ENCODE measurements at places on chromosomes 5 and 9. TPM values are rescaled to one million over a fixed set of nuclear protein-coding genes. Genes with fewer than 3 reads are reported as not detected.

- DNase-seq: no peak
Measured at GRCh38 chr5:151528153-151528552, 63.0 kb downstream of the FAT2 start.

DNA sequence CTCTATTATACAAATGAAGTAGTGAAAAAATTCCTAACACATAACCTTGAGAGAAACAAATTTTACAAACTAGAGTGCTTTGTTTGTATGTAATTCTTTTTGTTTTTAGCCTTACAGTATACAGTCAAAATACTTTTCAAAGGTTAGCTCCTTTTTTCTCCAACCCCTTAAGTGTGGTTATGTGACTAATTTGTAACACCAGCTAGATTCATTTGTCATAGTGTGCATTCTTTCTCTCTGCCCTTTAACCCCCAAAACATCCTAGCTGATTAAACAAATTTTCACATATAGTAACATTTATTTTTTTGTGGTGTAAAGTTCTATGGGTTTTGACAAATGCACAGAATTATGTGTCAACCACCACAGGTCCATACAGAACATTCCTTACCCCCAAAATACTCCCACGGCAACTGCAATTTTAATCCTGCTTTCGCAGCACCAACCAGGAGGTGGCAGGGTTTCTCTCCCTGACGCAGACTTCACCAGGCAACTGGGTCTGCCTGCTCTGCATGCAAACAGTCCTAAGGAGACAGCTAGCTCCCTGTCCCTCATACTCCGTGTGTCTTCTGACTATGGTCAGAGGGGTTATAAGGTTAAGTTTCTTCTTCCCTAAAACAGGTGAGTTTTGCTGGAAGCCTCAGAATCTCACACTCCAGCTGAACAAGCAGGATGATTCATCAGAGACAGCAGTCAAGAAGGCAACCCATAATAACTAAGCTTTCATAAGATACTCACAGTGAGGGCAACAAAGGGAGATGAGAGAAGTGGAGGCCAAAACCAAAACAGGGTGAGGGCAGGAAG lies 44.5 kb upstream of the NR5A1 start:
- DNase-seq: peak; percentile 53

Gene RGMB
- total RNA-seq: 9.2 TPM

DNA sequence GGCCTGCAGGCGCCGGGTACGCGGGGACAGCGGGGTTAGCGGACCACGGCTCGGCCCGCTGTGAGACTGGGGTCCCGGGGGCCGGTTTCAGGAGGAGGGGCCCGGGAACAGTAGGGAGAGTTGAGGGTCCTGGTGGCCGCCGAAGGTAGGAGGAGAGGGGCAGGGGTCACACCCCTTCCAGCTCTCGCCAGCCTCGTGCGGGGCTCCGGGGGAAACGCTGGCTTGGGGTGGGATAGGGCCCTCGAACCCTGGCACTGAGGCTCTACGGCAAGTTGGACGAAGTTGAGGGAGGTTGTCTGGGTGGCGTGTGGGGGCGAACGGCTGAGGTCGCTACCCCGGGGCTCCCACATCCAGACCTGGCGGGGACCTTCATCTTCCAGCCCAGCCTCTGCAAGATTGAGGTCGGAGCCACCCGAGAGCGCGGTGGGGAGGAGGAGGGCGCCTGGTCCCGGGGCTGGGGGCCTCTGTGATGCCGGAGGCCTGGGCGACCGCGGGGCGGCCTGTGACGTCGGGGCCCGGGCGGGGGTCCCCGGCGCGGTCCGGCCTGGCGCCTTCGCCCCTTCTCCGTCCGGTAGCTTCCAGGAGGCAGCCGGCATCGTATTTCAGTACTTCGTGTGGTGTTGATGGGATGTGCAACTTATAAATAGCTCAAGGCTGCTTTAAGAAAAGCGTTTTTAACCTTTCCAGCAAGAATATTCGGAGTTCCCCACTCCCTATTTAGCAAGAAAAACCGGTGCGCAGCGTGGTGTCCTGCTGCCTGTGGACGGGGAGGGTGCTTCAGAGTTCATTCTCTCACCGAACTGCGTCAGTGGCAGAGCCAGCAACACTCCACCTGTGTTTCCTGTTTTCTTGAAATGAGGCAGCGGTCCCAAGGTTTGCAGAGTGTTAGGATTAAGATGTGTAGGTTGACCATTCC lies 902 bp downstream of the HABP4 start:
- no peak for DNase-seq

- no peak for DNase-seq
Measured at GRCh38 chr5:110965773-110966581, 105.5 kb upstream of the TSLP start.

DNA sequence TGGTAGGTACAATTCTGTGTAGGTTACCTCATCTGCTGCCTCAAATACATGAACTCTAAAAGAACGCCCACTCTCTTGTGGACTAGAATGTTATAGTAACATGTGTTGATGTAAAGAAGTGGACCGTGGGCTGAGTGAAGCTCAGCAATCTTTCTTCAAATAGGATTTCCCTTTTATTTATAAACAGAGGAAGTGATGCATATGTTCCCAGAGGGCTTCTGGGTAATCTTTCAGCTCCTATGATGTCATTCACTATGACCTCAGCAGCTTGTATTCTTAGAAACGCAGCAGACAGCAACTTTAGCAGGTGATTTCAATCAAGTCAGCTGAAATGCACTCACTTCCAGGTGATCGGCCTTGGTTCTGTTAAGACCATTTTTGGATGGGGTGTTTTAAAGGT lies 14.4 kb downstream of the F2RL2 start:
- peak; percentile 72 for DNase-seq

- DNase-seq: no peak
Measured at GRCh38 chr9:70485273-70485858, 70.9 kb upstream of the KLF9 start.

Gene FOXE1
- not detected for total RNA-seq

Gene N4BP3
- total RNA-seq: 0.25 TPM

- DNase-seq: no peak
Measured at GRCh38 chr9:108812396-108813025, 43.3 kb downstream of the ACTL7B start.

Gene CSF1R
- total RNA-seq: not detected

Gene IL4
- not detected for total RNA-seq

GRCh38 chr9:136949239-136949816 lies 2.7 kb upstream of the LCN12 start:
- DNase-seq: no peak

- peak; percentile 97 for DNase-seq
Measured at GRCh38 chr5:60184606-60185005, 291.1 kb upstream of the PDE4D start.

- no peak for DNase-seq
Measured at GRCh38 chr9:101027733-101028345, 688 bp upstream of the PLPPR1 start.

DNA sequence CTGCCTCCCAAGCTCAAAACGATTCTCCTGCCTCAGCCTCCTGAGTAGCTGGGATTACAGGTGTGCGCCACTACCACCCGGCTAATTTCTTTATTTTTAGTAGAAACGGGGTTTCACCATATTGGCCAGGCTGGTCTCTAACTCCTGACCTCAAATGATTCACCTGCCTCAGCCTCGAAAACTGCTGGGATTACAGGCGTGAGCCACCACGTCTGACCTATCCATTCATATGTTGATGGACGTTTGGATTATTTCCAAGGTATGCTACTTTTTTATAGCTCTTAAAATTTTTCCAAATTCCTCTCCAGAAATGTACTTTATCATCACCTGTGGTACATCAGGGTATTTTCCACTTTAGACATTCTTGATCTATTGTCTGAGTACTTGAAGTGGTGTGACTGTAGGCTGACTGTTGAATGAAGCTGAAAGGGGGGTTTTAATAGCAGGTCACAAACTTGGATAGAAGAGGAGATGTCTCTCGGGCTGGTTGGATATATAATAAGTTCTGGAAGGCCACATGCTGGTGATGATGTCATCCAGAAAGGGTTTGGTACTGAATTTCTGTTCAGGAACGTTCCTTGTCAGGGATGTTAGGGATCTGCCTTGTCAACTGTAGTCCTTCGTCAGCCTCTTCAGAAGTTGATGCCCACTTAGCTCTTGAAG lies 7.4 kb downstream of the CTNNA1 start:
- no peak for DNase-seq

Gene KIF12
- total RNA-seq: not detected

DNA sequence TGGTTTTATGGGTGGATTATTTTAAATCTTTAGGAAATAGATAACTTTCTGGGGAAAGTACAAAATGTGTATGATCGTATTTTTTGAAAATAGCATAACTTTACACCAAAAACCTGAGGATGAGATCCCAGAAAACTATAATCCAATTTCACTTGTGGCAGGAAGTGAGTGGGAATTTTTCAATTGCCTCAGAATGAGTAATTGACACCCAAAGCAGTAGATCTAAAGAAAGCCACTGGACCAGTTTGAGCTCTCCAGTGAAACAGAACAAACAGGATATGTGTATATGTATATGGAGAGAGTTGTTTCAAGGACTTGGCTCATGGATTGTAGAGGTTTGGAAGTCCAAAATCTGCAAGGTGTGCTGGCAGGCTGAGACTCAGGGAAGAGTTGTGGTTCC lies 109.2 kb upstream of the SHB start:
- no peak for DNase-seq
